ENCODE measurements at places on chromosomes 3 and 15.

- DNase-seq = peak; percentile 34
Measured at GRCh38 chr3:123085293-123085931, 18.6 kb downstream of the PDIA5 start.

GRCh38 chr3:123180791-123181190 lies 21.0 kb upstream of the SEC22A start:
- DNase-seq = no peak

GRCh38 chr3:188053710-188054380 lies 100.1 kb upstream of the LPP start:
- no peak for DNase-seq

DNA sequence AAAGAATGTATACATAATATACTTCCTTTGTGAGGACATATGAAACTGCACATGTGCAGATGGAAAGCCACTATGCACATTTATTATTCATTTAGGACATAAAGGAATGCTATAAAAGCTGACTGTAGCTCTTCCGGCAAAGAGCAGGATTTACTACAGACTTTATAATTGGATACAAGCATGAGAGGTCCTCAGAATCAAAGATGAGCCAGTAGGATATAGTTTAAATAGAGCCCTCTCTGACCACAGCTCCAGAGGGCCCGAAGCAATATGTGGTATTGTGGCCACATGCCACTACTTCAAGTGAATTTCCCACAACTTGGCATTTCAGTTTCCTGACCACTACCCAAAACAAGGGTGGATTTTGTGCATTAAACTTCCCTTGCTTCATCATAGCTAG lies 140.9 kb downstream of the ATP8B4 start:
- DNase-seq = no peak

GRCh38 chr3:78633626-78634025 lies 1134.2 kb downstream of the ROBO1 start:
- DNase-seq = no peak

GRCh38 chr3:43104660-43105595 lies 951 bp downstream of the POMGNT2 start:
- DNase-seq = peak; percentile 66

- DNase-seq = no peak
Measured at GRCh38 chr3:172550347-172550943, 27.2 kb upstream of the TNFSF10 start.

DNA sequence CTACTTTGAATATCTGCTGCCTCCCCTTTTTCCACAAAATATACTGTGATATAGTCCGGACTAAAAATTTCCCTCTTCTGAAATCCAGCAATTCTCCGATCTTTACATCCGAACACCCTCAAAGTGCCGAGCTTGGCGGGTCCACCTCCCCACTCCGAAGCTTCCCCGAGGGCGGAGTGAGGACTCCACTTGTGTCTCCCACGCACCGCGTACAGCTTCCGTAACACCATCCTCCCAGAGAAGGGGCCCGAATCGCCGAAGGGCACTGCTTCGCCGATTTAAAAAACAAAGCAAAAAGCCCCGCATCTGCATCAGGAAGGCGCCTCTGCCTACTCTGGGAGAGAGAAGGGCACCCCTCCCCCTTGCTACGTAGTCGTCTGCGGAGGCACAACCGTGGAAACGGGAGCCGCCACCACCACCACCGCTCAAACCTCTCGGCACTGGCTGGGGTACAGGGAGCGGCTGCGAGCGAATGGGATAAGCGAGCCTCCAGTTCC lies 551 bp downstream of the NCBP2 start:
- peak; percentile 69 for DNase-seq

DNA sequence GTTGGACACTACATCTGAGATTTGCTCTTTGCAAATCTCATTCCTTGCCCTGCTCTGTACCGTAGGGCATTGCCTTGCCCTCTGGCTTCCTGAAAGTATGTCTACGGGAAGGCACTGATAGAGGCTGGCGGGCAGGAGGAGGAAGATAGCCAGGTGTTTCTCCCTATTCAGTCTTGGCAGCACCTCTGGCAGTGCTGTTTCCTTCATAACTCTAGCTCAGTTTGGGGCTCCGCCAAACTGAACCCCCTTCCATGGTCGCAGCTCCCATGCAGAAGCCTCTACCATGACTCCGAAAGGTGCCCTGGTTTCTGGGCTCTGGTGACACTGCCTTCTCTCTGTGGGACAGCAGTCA lies 122.3 kb upstream of the PRR20G start:
- DNase-seq = no peak

GRCh38 chr3:10228248-10228950 lies 19.9 kb upstream of the TATDN2 start:
- no peak for DNase-seq

DNA sequence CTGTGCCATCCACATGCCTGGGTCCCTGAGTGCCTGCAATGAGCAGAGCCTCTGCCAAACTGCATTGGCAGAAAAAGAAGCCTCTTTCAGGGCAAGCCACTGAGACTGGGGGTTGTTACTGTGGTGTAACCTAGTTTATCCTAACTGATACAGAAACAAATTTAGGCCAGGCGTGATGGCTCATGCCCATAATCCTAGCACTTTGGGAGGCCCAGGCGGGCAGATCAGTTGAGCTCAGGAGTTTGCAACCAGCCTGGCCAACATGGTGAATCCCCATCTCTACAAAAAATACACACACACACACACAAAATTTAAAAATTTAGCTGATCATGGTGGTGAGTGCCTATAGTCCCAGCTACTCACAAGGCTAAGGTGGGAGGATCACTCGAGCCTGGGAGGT lies 221.6 kb downstream of the TBC1D2B start:
- DNase-seq = no peak

GRCh38 chr15:72474466-72474911 lies 359 bp downstream of the ARIH1 start:
- DNase-seq = no peak

DNA sequence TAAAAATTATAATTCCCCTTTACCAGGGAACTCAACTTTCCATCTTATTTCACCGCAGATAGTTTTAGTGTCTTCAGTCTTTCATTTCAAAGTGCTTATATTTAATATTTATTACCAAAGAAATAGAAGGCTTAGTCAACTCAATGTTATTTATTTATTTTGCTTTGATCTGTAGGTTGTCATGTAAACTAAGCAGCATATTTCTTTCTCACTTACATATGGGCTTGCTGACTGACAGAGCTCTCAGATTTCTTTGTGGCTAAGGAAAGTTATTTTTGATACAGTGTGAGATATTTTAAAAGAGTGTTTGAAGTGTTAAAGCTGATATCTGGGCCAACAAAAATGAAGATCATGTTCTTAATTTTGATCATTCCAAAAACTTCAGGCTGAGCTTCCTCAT lies 331.4 kb downstream of the ROBO1 start:
- no peak for DNase-seq

GRCh38 chr15:80536231-80536630 lies 132.0 kb downstream of the ARNT2 start:
- DNase-seq = no peak

DNA sequence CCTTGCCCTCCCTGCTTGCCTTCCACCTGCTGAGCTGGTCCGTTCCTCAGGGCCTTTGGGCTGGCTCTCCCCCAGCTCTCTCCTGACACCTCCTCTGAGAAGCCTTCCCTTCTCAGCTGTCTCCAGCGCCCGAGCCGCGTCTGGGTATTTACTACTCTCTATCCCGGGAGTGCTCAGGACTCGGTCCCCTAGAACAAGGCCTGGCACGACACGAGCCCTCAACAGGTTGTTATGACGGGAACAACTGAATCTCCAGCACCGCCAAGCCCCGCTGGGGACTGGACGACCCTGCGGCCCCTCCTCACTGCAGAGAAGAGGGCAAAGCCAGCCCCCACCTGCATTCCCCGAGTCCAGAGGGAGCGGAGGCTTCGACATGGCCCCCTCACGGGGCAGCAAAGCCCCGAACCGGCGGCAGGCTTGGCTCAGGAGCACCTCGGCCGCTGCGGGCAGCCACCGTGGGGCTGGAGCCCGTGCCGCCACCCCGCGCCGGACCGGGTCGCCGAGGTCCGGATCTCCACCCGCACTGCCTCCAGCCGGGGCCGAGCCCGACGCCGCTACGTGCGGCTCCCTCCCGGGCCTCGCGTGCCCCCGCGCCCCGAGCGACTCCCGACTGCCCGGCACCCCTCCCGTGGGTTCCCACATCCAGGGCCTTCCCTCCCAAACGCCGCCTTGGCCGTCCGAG lies 792 bp downstream of the TPRA1 start:
- DNase-seq = peak; percentile 78

GRCh38 chr15:34341381-34342212 lies 1.3 kb downstream of the NOP10 start:
- no peak for DNase-seq

GRCh38 chr3:13452490-13453335 lies 27.4 kb upstream of the HDAC11 start:
- no peak for DNase-seq

- DNase-seq = no peak
Measured at GRCh38 chr3:150239766-150240165, 168.3 kb upstream of the TSC22D2 start.

- no peak for DNase-seq
Measured at GRCh38 chr15:65196637-65197336, 11.6 kb upstream of the CLPX start.

DNA sequence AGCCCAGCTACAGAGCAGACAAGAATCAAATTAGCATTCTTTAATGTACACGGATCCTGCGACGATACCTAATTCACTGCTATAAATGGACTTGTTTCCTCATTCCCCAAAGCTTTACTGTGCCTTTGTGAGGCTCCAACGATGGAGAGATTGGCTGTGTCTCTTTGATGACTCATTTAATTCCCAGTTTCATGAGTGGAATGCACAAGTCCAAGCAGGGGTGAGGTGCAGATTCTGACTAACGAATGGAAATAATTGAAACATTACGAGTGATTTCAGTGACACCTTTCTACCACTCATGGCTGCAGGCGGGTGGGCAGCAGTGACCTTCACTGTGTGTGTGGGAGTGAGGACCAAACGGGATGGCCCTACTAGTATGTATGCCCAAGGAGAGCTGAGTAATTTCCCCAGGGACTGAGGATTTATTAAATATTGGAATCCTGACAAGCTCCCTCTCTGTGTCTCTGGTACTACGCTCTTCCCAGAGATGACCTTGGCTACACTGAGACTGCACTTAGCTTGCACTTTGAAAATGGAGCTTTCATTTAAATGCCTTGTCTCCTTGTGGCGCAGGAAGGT lies 156.7 kb downstream of the CACNA2D3 start:
- DNase-seq = no peak

GRCh38 chr15:91520850-91521249 lies 332.7 kb upstream of the SLCO3A1 start:
- no peak for DNase-seq

DNA sequence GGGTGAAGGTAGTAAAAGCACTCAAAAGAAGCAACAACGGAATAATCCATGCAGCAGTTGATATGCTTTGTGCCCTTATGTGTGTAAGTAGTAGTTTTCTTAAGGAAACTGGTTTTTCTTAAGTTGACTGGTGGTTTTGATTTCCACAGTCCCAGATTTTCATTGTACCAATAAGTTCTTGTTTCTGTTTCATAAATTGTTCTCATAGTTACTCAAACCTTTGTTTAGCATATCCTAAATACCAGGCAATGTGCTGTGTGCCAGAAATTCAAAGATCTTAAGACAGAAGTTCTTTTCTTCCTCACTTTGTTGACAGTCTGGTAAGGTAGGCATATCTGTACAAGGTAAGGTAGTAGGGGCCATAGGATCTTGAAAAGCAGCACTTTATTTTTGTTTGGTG lies 40.0 kb downstream of the DNAJC13 start:
- DNase-seq = no peak

DNA sequence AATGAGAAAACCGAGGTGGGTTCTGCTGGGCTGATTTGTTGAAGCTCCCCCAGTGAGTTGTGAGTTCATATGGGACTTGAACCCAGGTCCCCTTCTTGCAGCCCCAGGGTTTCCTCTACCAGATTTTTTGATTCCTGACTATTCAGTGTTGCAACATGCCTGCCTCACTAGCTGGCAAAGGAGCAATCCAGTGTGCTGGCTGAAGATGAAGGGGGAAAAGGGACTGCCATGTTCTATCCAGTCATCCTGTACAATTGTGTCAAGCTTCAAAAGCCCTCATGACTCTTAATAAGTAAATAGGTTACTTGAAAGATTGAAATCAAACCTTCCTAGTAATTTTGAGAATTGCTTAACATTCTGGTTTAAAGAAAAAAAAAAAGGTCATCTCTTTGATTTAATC lies 211.5 kb upstream of the TP63 start:
- DNase-seq = no peak

GRCh38 chr3:43497905-43498365 lies 123.9 kb downstream of the ANO10 start:
- DNase-seq = no peak
